ENCODE measurements at places on chromosomes 16 and 17.

- no peak for DNase-seq
These were observed 5.6 kb downstream of the FBRS start for GRCh38 chr16:30663820-30664219.

DNA sequence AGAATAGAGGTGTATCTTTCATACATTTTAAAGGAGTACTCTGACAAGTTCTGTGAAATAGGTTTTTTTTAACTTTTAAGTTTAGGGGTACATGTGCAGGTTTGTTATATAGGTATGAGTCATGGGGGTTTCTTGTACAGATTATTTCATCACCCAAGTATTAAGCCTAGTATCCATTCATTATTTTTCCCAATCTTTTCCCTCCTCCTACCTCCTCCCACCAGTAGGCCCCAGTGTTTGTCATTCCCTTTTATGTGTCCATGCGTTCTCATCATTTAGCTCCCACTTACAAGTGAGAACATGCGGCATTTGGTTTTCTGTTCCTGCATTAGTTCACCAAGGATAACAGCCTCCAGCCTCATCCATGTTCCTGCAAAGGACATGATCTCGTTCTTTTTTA lies 175.5 kb downstream of the CYB561 start:
- DNase-seq = no peak

DNA sequence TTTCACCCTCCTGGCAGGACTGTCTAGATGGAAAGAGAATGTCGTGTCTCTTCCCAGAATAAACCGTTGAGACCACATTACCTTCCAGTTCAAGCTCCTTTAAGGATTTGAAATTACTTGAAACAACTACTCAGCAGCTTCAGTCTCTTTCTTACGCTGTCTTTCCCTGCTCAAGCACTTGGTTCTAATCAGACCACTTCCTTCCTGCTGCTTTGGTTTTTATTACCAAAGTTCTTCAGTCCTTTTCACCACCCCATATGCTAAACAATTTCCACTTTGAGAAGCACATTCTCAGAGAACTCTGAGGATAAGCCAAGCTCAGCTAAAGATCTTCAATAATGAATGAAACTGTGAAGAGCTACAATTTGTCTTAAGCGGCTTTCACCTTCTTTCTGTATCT lies 105.4 kb downstream of the STX8 start:
- DNase-seq = no peak

GRCh38 chr17:63341276-63341675 lies 104.8 kb downstream of the CYB561 start:
- DNase-seq = no peak

DNA sequence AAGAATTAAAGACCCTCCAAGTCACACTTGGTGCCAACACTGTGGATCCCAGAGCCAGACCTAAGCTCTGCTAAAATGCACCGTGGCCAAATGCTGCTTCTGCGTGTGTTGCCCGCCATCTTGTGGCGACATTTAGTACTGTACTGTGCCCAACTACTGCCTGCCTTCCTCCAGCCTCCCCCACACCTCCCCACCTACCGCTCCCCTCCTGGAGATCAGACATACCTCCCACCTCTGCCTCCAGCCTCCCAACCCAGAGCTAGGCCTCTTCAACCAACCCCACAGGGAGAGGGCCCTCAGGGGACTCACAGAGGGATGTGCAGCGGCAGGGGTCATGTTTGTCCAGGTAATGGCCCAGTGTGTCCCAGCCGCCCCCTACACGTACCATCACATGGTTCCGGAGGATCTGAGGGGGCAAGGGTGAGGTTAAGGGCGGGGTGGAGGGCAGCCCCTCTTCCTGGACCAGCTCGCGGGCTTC lies 5.5 kb downstream of the GAS2L2 start:
- DNase-seq = peak; percentile 79

- DNase-seq = no peak
These were observed 82.1 kb downstream of the GAS7 start for GRCh38 chr17:10116267-10116666.
